ENCODE measurements at places on chromosomes 7 and 10.

DNA sequence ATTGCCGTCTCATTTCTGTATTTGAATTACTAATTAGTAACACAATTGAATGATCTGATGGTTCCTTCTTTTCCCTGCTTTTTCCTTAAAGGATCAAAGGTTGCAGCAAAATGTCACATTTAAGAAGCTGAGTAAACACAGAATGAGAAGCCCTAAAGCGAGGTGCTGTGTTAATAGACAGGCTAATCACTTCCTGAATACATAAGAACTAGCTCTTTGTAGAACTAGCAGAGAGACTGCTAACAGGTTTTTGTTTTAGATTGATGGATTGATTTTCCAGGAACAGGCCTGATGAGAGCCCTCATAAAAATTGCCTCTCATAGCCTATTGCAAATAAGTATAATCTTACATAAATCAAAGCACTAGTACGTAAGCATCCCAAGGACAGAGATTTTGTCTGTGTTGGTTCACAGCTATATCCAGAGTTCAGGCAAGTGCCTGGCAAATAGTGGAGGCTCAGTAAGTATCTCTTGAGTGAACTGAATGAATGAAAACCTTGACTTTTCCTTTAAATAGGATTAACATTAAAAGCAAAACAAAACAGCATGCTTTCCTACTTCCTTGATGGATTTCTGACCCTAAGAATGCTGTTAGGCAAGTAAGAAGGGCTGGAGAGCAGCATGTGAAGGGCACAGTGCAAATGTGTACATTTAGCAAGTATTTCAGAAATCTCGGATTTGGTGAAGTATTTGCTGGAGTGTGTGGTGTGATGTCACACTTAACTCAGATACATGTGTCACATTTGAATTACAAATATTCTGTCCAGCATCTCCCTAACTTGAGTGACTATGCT lies 3.3 kb downstream of the TMEM229A start:
- no peak for DNase-seq

- DNase-seq, result no peak
Observed at GRCh38 chr7:111108000-111108399, 17.1 kb downstream of the LRRN3 start.

DNA sequence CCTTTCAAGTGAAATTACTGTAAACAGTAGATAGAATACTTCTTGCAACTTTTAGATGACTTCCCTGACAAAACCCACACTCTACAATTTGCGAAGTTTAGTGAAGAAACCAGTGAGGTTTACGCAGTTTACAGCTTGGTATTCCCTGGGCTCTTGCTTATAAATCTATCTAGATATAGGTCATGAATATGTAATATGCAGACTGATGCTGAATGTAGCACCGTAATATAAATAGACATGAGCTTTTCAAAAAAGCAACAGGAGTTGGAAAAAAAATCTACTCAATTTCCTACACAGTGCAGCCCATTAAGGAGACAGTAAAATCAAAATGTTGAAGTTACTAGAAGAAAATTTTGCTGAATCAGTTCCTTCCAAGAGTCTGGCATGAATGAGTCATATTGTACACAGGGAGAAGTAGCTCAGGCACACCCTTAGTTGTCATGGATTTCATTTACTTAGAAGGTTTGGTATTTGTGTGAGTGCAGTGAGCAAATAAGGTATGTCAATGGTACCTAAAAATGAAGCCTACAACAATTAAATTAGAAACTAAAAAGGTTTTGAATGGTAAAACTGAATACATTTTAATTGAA lies 67.7 kb upstream of the NEUROD6 start:
- DNase-seq, result peak; percentile 6

DNA sequence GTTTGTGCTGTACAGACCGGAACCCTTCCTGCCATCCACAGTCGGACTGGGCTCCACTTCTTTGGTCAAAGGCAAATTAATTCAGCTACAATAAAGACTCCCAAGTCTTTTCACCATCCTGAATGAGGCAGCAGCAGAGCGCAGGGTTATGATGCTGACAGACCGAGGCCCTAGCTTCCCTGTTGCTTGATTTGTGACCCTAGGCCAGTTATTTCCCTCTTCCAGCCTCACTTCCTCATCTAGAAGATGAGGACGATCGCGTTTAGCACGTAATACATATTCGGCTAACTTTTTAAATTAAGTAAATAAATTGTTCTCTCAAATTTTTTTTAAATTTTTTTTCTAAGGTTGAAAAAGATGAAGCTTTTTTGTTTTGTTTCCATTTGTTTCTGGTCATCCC lies 18.1 kb downstream of the ADRB1 start:
- no peak for DNase-seq

- no peak for DNase-seq
Observed at GRCh38 chr10:71603150-71603549, 116.4 kb downstream of the C10orf105 start.

GRCh38 chr7:107746006-107746405 lies 2.1 kb downstream of the CBLL1 start:
- no peak for DNase-seq

GRCh38 chr10:78620985-78621799 lies 447.6 kb upstream of the ZMIZ1 start:
- DNase-seq, result no peak

- DNase-seq, result no peak
Observed at GRCh38 chr10:36333446-36333845, 691.4 kb upstream of the FZD8 start.

DNA sequence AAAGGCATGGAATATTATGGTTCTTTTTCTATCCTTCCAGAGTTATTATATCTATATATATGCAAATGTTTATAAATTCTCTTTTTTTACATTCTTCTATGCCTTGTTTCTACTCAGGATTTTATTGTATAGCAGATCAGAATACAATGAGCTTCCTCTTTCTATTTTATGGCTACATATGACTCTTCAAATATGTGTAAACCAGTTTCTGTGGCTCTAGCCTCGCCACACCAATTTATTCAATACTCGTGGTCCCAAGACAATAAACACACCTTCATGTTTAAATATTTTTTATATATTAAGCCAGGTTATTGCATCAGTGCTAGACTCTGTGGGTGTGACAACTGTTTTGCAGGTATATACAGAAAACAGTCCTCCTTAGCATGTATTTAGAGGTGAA lies 237.5 kb upstream of the MKLN1 start:
- DNase-seq, result no peak

DNA sequence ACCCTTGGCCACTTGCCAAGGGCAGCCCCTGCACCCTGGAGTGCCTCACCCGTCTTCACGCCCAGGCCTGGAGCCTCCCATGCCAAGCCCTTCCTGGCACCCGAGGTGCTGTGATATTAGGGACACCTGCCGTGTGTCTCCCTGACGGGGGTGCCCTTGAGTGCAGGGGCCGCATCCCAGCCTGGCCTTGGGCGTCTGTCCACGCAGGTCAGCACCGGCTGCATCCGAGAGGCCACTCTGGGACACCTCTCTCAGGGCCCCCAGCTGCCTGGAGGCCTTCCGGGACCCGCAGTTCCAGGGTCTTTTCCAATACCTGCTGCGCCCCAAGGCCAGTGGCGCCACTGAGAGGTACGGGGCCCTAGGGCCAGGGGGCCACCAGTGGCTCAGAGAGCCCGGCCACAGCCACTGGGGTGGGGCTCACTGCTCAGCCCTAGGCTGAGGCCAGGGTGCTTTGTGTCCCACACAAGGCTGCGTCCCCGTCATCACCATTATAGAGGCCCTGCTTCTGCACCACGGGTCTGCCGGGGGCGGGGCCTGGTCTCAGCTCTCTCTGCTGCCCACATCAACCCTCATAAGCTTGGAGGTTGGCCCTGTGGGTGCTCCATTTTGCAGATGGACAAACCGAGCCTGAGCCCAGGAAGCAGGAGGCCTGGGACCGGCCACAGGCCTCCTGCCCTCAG lies 12.7 kb downstream of the AP5Z1 start:
- DNase-seq, result no peak

GRCh38 chr7:128961030-128961659 lies 23.4 kb downstream of the IRF5 start:
- no peak for DNase-seq

DNA sequence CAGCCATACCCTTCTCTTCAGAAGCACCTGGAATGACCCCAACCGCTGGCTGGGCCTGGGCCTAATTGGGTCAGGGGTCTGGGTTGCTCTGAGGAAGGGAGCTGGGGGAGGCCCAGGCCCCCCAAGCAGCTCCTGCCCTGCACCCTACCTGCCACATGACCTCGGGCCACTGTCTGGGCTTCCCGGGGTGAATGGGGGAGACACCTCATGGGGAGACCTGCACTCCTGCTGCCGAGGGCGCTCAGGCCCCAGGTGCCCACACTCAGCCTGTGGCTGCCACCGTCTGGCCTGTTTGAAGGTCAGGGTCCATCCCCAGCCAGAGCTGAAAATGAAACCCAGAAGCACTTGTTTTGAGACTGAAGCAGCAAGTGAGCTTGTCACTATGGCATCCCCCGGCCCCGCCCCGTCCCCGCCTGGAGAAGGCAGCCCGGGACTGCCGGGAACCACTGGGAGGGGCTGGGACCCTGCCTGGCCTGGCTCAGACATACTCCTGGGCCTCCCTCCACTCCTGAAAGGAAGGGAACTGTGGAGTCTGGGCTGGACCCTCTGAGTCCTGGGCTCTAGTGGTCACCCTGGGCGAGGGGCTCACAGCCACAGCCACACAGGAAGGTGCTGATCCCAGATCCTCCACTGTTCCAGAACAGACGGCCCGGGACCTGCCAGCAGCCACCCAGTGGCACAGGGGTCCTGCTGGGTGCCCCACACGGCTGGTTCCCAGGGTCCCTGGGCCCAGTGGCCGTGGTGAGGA lies 7.4 kb upstream of the MICALL2 start:
- DNase-seq, result no peak

DNA sequence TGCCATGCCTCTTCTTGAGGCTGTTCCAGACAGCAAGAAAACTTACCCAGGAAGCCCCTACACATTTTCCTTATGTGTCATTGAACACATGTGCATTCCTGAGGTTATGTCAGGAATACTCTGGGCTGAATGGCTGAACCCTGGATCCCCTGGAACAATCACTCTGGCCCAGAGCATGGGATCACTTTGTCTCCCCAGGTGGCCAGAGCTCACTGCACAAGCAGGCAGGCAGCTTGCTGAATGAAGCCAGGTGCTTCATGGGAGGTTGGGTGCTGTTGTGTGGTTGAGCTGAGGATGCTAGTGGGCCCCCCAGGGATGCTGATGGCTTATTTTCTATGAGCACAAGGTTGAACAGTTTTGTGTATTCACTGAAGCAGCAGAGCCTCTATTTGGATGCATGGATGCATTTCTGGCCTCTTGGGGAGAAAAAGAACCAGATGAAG lies 54.7 kb upstream of the NPTX2 start:
- peak; percentile 9 for DNase-seq

GRCh38 chr7:101622609-101623173 lies 6.4 kb downstream of the MYL10 start:
- no peak for DNase-seq

DNA sequence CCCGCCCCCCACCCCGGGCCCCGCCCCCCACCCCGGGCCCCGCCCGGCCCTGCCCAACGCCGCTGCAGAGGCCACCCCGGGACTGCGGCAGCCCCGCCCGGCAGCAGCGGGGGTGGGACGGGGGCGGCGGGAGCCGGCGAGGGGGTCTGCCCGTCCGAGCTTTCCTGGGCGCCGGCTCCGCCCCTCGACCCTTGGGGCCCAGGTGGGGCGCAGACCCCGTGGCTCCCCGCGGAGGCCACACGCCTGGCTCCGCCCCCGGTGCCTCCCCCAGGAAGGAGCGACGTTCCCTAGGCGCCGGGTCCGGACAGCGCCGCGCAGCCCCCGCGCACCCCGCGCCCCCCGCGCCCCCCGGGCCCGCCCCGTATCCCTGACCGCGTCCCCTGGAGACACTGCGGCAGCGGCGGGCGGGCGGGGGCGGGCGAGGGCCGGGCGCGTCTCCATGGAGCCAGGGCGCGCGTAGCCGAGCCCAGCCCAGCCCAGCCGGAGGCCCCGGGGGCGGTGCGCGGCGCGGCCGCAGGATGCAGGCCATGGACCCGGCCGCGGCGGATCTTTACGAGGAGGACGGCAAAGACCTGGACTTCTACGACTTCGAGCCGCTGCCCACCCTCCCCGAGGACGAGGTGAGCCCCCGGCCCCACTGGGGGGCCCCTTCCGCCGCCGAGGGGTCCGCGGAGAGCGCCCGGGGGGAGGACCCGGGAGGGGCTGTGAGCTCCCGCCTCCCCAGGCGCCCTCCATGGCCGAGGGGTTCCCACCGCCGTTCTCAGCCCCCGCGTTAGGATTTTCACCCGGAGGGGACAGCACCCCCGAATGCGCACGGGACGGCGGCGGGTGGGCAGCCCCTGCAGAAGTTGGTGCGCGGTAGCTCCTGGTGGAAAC lies at the start of gene KNDC1:
Gene KNDC1 (plus strand): TSS at position 270 of the 876 bp plus-strand sequence. CDS start 249 bp downstream, at position 519.
- no peak for DNase-seq

DNA sequence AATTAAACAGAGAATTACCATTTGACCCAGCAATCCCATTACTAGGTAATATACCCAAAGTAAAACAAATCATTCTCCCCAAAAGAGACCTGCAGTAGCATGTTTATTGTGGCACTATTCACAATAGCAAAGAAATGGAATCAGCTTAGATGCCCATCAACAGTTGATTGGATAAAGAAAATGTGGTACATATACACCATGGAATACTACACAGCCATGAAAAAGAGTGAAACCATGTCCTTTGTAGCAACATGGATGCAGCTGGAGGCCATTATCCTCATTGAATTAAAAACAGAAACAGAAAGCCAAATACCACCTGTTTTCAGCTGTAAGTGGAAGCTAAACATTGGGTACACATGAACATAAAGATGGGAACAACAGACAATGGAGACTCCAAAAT lies 1141.8 kb upstream of the AUTS2 start:
- DNase-seq, result no peak

GRCh38 chr7:15403315-15403714 lies 158.5 kb downstream of the AGMO start:
- no peak for DNase-seq

DNA sequence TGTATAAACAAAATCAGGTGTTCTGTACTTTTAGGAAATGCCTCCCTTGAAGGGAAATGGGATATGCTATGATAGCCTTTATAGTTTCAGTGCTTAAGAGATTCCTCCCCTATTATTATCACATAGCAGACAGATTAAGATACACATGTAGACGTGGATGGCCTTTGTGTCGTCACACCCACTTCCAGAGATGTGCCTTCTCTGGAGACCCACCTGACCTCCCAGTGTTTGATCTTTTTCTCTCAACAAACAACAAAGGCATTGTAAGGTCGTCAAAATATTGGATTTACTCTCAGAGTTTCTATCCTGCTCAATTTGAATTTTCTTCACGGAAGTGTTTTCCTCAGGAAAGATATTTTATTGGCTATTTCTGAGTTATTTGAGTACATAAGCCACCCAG lies 25.7 kb upstream of the C1GALT1 start:
- no peak for DNase-seq

GRCh38 chr7:18400726-18401125 lies 94.8 kb upstream of the HDAC9 start:
- DNase-seq, result no peak

DNA sequence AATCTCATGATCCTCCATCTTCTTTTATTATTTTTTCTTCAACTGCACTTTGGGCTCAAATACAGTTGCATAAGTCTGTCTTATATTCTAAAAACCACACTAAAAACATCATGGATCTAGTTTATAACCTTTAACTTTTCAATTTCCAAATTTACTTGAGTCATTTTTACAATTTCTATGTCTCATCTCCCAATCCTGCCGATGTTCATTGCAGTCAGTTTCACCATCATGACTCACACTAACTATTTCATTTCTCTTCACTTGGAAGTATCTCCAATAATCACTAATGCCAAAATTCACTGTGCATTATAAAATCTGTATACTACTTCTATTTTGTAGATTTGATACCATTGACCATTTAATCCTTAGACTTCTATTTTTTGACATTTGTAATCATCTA lies 806.9 kb upstream of the SORCS1 start:
- DNase-seq, result peak; percentile 80
